ENCODE measurements at places on chromosomes 3 and 15.
A peak's percentile ranks its signal among the peaks of the same experiment; 100 is the strongest.

DNA sequence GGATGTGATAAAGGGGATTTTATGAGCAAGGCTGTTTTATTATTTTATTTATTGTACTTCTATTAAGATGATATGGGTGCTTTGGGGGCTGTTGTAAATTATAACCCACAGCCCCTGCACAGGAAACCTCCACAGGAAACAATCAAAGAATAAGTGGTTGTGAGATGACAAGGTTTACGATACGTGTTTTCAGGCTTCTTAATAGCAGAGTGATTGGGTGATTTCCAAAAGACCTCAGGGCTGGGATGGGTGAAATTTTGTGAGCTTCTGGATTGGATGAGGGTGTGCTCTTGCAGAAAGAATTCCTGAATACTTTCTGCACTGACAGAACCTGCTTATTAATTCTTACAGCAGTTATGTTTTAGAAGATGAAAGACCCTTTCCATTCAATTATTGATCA, 21.4 kb downstream of the CHL1 start:
- no peak for DNase-seq

DNA sequence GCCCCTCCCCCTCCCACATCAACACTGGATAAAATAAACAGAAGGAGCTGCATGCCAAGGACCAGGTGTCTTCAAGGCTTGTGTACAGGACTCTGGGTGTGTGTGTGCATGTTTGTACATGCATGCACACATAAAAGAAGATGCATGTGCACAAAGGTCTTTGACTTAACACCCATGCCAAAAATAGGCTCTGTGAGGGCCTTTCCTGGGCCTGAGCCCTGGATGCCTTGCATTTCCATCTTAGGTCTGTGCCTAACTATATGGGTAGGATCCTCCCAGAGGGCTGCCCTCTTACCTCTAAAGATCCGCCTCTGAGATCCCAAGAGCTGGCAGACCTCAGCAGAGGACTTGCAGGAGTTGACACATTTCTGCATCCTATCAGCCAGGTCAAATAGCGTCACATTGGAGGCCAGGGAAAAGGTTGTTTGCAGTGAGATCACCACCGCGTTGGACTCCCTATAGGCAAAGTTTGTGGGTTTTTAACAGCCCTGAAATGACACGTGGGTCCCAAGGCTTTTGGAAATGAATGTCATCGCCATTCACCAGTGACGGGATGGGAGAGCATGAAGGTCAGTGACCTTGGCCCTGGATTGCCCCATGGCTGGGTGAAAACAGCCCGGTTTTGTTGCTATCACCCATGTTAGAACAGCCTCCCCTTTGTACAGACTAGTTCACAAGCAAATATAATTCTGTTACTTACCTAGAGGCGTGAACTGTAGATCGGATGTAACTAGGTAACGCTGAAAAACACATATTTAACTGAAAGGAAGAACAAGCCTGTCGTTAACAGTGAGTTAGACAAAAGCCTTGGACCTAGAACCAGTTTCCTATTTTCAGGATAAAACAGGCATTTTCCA, 54.0 kb downstream of the HEG1 start:
- no peak for DNase-seq

- no peak for DNase-seq
Measured at GRCh38 chr15:42155546-42156242, 742 bp downstream of the PLA2G4F start.

DNA sequence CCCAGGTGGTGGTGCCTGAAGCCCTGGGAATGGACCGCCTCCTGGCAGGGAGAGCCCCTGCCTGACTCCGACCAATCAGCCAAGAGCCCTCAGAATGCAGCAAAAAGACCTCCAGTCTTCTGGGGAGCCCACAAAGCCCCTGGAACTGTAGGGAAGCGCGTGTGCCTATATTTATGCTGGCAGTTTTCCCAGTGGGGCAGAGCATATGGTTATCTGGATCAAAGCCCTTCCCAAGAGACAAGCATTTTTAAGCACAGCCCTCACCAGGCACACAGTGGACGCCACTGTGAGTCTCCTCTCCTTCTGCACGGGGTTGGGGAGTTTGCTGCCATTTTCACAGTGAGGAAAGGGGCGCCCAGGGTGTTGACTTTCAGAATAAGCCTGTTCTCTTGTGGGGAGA, 80.9 kb upstream of the RPL32 start:
- no peak for DNase-seq

DNA sequence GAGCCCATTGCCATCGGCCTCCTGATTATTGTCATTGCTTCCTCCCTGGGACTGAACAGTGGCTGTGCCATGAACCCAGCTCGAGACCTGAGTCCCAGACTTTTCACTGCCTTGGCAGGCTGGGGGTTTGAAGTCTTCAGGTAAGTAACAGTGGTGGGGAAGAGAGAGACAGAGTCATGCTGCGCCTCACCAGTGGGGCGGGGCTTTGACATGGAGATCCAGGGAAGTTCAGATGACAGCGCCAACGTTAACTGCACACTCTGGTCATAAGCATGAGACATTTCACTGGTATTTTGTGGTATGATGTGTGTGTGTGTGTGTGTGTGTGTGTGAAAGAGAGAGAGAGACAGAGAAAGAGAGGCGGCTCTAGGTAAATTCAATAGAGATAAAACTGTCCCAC, 41.0 kb downstream of the AQP9 start:
- no peak for DNase-seq

GRCh38 chr15:78841376-78841706, 30.1 kb upstream of the ADAMTS7 start:
- DNase-seq, result no peak

DNA sequence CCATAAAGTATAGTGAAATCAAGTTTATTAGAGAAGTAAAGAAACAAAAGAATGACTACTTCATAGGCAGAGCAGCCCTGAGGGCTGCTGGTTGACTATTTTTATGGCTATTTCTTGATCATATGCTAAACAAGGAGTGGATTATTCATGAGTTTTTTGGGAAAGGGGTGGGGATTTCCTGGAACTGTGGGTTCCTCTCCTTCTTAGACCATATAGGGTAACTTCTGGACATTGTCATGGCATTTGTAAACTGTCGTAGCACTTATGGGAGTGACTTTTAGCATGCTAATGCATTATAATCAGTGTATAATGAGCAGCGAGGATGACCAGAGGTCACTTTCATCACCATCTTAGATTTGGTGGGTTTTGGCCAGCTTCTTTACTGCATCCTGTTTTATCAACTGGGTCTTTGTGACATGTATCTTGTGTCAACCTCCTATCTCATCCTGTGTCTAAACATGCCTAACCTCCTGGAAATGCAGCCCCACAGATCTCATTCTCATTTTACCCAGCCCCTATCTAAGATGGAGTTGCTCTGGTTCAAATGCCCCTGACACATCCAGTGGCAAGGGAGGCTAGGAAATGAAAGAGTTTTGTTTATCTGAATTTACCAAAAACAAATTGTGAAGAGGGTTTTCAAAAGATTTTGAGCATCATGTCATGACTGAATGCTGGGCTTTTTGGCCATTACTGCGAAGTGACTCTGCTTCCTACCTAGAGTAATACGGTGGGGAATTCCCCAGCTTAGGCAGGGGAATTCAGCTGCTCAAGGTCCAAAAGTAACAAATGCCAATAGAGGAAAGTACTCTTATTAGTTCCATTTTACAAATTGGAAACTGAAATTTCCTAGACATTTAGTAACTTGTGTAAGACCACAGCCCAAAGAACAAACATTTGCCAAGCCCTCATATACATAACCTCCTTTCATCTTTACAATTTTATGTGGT, 6.2 kb upstream of the SPSB4 start:
- no peak for DNase-seq

GRCh38 chr15:89971592-89971997, 29.5 kb upstream of the ZNF710 start:
- peak; percentile 49 for DNase-seq
